Bladder microvascular endothelial cell (primary cell): ENCODE measurements at places on chromosomes 3 and 15. TPM values are rescaled to one million over a fixed set of nuclear protein-coding genes. Genes with fewer than 3 reads are reported as not detected.

Gene LIPC
- not detected in 2 replicates for total RNA-seq

Gene LINGO1
- total RNA-seq: 0.19 TPM in 1 of 2 replicates, not detected in the other

Gene ZMYND10
- total RNA-seq: 0.16 and 0.31 TPM in 2 replicates

Gene CGNL1
- 1.9 and 23.0 TPM in 2 replicates for total RNA-seq

Gene FBXO45
- total RNA-seq: 8.7 and 18.3 TPM in 2 replicates

Gene HIGD1A
- total RNA-seq: 79.0 and 99.9 TPM in 2 replicates

Gene ABI3BP
- total RNA-seq: 1.5 and 17.4 TPM in 2 replicates

Gene LSMEM2
- not detected in 2 replicates for total RNA-seq

Gene GHSR
- not detected in 2 replicates for total RNA-seq
